Spleen (tissue), 13 donors: ENCODE measurements at places on chromosomes 12 and 14. TPM values are rescaled to one million over a fixed set of nuclear protein-coding genes. Genes with fewer than 3 reads are reported as not detected.

Gene CMA1
- not detected for total RNA-seq

DNA sequence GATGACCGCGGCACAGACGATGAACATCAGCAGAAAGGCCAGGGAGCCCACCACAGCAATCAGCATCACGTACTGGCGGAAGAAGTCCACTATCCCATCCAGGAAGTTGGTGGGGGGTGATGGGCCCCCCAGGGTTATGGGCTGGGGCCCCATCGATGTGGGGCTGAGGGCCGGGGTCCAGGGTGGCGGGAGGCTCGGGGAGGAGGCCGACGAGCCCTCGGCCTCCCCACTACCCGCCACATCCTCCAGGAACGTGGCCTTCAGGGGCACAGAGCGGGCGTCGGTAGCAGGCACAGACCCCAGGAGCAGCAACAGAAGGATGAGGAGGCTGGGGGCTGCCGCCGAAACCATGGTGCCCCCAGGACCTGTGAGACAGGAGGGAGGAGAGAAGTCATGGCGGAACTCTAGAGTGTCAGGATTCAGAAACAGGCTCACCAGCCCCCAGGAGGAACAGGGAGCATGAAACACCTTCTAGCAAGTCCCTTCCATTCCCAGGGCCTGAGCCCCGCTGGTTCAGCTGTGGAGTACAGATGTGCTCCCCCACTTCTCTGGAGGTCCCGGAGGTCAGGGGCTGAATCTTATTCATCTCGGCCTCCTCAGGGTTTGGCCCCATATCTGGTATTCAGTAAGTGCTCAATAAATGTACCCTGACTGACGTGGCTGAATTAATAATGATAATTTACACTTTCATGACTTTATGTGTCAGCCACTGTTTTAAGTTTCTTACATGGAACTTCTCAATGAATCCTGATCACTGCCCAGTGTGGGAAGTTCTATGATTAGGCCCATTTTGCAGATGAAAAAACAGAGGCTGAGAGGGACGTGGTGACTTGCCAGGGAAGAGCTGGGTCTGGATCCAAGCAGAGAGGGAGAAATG lies 5.6 kb downstream of the TMEM119 start:
- peaks cover 9% of the 10 kb centered on the region for H3K4me1 ChIP-seq
- no peak overlapping the region for H3K4me3 ChIP-seq
- H3K27me3 ChIP-seq: no peaks in the 10 kb centered on the region
- H3K27ac ChIP-seq: no peak overlapping the region

DNA sequence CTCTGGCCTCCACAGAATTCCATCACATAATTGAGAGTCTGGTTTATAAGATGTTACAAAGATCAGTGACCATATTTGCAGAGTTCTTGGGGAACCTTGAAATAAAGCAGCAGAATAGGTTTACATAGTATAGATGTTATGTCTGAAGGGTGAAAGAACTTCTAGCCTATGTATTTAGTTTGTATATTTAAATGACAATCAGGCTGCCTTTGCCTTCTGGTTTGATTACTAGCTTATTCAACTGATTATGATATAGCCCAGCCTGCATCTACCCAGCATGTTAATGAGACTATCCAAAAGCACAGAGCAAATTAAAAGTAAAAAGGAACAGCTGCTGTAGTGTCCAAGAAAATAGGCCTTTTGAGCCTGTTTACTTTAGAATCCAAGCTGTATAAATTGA lies 85.3 kb downstream of the APAF1 start:
- H3K4me3 ChIP-seq: no peak overlapping the region
- H3K27me3 ChIP-seq: no peaks in the 10 kb centered on the region
- no peak overlapping the region for H3K27ac ChIP-seq
- DNase-seq: no peak
- no peaks in the 10 kb centered on the region for H3K36me3 ChIP-seq

GRCh38 chr12:21806255-21806654 lies 31.7 kb upstream of the KCNJ8 start:
- no peaks in the 10 kb centered on the region for H3K4me1 ChIP-seq
- no peak for DNase-seq
- H3K4me3 ChIP-seq: no peak overlapping the region

DNA sequence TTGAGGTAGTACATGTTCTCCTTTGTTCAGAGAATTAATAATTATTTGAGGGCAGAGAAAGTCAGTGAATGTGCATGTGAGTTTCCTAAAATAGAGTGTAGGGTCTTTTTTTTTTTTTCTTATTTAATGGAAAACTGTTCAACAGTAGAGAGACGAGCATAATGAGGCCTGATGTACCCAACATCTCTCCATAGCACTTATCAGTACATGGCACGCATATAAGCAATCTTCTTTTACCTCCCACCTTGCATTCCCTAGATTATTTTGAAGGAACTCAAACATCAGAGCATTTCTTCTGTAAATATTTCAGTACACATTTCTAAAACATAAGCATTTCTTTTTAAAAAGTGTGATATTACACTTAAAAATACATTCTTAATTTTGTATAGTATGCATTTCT lies 87.8 kb downstream of the KTN1 start:
- DNase-seq: no peak
- H3K36me3 ChIP-seq: no peaks in the 10 kb centered on the region
- H3K4me1 ChIP-seq: no peaks in the 10 kb centered on the region
- no peak overlapping the region for H3K4me3 ChIP-seq
- no peak overlapping the region for H3K27ac ChIP-seq

DNA sequence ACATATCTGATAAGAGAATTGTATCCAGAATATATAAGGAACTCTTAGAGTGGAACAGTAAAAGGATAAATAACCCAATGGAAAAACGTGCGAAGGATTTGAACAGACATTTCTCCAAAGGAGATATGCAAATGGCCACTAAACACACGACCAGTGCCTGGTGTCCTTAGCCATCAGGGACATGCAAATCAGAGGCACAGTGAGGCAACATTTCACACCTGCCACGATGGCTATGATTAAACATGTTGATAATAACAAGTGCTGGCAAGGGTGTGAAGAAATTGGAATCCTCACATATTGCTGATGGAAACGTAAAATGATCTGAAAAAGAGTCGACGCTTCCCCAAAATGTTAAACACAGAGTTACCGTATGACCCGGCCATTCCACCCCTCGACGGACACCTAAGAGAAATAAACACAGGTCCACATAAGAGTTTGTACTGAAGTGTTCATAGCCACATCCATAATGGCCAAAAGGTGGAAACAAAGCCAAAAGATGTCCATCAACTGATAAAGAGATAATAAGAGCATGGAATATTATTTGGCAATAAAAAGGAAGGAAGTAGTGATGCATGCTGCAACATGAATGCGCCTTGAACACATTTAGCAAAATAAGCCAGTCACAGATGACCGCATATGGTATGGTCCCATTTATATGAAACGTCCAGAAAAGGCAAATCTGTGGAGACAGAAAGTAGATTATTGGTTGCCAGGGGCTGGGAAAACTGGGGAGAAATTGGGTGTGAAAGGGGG lies 6.3 kb upstream of the TMEM121 start:
- H3K4me1 ChIP-seq: no peaks in the 10 kb centered on the region
- no peaks in the 10 kb centered on the region for H3K36me3 ChIP-seq
- no peak for DNase-seq
- no peak overlapping the region for H3K4me3 ChIP-seq
- H3K27me3 ChIP-seq: no peaks in the 10 kb centered on the region
- H3K27ac ChIP-seq: no peak overlapping the region

DNA sequence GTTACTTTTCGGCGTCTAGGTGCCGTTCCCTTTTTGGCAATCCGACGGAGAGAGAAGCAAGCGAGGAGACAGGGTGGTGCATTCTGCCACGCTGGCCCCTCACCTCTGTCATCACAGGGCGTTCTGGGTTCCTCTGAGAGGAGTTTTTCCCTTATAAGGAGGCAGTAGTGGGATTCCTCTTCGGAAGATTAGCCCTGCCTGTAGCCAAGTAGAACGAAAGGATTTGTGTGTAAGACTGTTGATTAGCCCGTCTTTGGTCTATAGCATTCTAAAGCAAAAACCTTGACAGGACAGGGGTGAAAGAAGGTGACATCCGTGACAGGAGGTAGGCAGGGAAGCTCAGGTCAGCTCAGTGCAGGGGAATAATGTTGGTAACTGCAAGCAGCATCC lies 9.1 kb upstream of the NEMF start:
- no peaks in the 10 kb centered on the region for H3K27me3 ChIP-seq
- no peaks in the 10 kb centered on the region for H3K36me3 ChIP-seq
- H3K4me1 ChIP-seq: peaks cover 45% of the 10 kb centered on the region
